ENCODE measurements at places on chromosomes 7 and 10.

DNA sequence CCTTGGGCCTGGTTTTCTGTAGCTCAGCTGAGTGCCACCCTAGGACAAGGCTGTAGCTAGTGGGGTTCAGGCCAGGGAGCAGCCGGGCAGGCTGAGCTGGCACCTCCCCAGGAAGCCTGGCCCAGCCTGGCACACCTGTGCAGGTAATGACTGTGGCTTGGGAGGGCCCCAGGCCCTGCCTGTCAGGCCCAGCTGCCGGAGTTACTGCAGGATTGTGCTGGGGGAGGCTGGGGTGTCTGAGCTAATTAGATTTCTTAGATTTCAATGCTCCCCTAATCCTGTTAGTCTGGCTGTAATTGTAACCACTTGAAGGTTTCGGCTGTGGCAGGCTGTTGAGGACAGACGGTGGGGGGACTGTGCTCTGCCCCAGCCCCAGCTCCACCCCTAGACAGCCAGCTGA is 6.0 kb downstream of the ZMIZ1 start:
- no peak for DNase-seq

DNA sequence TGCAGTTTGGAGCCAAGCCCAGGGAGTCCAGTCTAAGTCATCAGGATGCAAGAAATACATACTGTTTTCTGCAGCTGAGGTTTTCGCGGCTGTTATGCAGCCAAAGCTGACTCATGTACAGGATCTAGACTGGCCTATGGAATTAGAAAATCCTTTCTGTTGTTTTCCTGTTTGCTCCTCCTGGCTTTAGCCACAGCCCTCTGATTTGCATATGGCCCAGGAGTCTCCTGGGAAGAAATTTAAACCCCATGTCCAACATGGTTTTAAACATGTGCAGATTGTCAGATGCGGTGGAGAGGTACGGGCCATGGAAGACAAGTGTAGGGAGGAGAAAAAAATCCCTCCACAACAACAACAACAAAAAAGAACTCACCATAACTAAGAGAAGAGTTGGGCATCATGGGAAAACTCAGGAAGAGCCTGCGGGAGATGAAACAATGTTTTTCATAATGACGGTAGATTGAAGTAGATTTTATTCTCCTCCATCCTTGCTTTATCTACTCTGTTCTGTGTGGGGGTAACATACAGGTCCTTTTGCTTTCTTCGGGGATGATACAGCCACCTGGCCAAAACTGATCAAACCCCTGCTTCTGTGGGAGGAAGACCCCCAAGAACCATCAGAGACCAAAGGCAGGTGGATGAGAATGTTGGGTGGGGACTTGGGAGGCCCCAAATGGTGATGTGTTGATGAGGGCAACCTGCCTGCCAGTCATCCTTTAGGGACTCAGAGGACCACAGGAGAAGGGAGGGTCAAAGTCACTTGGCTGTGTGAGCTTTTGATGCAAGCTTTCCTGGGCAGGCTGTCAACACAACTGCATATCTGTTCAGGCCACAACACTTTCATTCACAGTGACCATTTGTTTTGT is 29.8 kb upstream of the GNA12 start:
- no peak for DNase-seq

GRCh38 chr7:114879554-114879953 is 42.3 kb upstream of the MDFIC start:
- DNase-seq, result no peak

- no peak for DNase-seq
Measured at GRCh38 chr7:93055543-93056107, 62.2 kb downstream of the SAMD9 start.

DNA sequence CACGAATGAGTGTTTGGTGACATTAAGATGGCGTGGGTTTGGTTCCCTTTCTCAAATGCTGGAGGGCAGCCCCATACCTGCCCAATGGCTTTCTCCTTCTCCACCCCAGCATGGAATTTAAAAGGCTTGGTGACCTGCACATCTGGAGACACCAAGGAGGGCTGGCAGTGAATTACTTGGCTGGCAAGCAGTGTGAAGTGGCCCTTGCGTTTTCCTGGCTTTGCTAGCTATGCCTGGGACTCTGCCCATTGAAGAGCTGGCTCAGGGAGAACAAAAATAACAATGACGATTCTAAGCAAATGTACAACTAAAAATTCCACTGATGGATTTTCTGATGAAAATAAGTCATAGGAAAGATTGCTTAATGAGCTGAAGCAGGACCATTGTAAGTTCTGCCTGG is 203.7 kb downstream of the CYP26A1 start:
- DNase-seq, result no peak

- DNase-seq, result no peak
Measured at GRCh38 chr7:95229301-95229700, 95.0 kb downstream of the PON1 start.

DNA sequence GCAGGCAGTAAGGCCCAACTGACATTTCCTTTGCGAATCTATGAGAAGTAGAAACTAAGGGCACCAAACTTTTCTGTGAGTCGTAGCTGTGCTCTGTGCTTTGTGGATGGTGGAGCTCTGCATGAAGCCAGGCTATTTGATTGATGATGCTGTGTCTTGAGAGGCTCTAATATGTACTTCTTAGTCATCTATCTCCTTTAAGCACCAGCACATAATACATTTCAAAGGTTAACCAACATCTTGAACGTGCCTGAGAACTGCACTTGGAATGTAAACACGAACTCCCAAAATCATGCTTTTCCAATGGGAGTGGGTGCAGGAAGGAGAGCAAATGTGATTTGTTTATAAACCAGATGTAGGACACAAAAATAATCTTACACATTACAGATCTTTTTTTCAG is 411.6 kb downstream of the PARD3 start:
- no peak for DNase-seq

DNA sequence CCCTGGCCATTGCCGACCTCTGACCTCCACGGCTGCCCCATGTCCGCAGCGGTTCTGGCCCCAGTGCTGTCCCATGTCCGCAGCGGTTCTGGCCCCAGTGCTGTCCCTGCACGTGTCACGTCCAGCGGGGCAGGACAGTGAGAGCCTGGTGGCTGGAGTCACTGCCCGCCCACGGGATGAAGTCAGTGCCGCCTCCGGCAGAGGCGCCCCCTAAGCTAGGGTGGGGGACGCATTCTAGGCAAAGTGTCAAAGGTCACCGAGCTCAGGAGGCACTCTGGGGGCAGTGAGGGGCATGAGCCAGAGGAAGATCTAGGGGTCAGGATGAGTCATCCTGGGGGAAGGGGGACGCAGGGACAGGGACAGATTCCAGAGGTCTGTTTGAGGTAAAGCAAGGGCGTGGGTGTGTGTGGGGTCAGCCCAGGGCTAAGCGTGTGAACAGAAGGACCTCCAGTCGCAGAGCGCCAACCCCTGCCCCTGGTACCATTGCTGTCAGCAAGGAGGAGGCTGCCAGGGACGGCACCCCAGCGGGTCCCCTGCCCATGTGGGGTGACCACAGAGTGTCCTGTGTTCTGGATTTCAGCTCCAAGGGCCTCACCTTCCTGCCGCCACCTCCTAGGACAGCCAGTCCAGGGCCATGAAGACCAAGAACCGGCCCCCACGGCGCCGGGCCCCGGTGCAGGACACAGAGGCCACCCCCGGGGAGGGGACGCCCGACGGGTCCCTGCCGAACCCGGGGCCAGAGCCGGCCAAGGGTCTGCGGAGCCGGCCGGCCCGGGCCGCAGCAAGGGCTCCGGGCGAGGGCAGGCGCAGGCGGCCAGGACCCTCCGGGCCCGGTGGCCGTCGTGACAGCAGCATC is 665 bp downstream of the BHLHA15 start:
- no peak for DNase-seq

- no peak for DNase-seq
Measured at GRCh38 chr10:133446979-133447378, 6.8 kb upstream of the SCART1 start.

GRCh38 chr7:47936323-47936722 is 11.9 kb downstream of the PKD1L1 start:
- DNase-seq, result no peak

DNA sequence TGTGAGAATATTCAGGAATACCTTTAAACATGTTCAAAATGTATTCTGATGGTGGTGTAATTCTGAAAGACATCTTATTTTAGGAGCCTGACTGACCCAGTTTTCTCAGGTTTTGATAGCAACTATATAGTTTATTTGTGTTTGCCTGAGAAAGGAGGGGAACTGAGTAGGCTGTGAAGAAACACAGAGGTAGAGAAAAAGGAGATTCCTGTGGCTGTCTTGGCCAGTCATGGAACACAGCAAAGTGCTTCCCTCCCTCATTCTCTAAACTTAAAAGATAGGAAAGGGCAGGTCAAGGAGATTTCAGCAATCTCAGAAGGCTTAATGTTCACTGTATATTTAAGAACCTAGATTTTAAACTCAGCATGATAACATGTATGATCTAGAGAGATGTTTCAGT is 43.5 kb downstream of the ZMYND11 start:
- DNase-seq, result no peak

DNA sequence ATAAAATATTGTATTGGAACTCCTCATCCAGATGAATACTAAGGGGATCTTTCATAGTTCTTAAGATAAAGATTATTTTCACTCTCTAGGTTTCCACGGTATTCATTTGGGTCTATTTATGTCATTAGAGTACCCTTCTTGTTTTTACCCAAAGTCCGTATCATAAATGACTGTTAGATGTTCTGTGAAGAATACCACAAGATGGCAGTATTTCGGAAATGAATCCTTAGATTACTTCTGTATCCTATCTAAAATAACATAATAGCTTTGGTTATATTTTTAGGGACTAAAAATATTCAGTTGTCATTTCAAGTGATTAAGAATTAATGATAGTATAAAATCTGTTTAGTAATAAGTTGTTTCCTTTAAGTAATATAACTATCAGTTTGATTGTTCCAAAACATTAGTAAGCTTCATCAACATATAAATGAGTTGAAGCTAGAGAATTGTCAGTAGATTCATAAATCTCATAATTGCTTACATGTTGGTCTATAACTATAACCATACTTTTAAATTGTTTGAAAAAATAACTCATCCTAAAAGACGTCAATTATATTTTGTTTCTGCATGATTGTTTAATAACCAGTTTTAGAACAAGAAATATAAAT is 337.5 kb upstream of the KCND2 start:
- DNase-seq, result no peak

DNA sequence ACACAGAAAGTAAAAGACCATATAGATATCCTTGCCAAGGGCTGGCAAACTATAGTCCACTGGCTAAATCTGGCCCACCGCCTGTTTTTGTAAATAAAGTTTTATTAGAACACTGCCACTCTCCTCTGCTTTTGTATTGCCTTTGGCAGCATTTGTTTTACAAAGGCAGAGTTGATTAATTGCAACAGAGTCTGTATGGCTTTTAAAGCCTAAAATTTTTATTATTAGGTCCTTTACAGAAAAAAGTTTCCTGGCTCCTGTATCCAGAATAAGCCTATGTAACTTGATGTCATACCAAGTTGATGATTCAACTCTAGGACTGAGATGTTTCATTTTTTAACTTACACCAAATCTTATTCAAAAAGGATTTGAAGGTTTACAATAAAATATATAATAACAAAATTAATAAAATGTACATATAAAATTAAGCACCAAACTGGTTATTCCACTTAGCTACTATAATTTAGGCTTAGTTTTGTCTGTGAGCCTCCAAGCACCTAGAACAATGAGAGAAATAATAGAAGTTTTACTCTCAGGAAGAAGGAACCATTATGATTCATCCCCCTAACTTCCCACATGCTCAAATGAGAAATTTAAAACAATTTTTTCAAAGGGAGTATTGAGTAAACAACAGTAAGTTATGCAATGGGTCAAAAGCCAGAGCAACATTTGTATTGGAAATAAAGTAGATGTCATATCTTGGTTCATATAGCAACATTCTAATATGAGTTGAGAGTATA is 31.9 kb downstream of the CPED1 start:
- no peak for DNase-seq

DNA sequence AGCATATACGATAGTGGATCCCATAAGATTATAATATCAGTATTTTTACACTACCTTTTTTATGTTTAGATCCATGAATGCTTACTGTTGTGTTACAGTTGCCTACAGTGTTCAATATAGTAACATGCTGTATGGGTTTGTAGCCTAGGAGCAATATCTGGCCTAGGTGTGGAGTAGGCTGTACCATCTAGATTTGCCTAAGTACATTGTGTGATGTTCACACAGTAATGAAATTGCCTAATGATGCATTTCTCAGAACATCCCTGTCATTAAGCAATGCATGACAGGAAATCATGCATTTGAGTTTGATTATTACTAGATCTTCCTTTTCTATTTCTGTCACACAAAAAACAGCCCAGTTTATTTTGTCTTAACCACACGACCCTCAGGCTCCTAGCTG is 14.5 kb downstream of the CBX3 start:
- no peak for DNase-seq

DNA sequence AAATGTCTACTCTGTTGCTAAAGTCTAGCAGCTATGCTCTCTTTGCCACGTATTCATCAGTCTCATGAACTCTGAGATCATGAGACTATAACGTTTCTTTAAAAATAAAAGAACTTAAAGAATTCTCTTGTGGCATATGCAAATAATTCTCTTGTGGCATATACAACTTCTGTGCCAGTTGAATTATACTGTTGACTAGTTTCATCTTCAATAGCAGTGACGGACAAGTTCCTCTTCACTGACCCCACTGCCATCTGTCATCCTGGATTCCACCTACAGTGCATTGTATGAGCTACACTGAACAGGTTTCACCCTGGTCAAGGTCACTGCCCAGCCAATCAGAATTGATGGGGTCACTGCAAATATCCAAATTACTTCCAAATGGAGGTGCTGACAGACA is 88.2 kb downstream of the CD36 start:
- DNase-seq, result no peak

GRCh38 chr7:124887247-124887646 is 42.4 kb downstream of the POT1 start:
- DNase-seq, result no peak

- no peak for DNase-seq
Measured at GRCh38 chr7:19146699-19147098, 1.5 kb upstream of the FERD3L start.

GRCh38 chr10:101644002-101644401 is 51.0 kb downstream of the FBXW4 start:
- DNase-seq, result no peak

DNA sequence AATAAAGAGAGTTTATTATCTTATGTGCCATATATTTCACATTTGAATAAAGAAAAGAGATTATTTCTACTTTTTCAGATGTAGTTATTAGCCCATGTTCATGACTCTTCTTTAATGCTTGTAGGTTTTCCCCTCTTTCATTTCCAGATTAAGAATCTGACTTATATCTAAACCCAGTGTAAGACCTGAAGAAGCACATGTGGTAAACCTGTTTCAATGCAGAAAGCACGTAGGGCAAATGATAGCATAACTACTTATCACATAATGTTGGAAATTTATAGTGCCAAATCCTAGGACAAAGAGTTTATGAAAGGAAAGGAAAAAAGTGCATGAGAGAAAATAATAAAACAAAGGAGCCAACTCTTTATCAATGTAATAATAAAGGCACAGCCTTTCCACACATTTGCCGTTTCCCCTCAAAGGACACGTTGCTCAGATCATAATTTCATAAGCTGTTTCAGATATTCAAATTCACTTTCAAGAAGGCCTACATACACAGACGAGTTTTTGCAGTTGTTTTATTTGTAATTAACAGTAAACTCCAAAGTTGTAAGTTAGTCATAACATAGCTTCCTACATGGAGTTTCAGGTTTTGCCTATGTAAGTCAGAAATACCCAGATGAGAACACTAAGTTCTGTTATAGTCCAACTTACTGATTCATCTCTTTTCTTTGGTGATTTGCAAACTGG is 88.8 kb upstream of the MDFIC start:
- no peak for DNase-seq

GRCh38 chr10:97821308-97822038 is 28.2 kb upstream of the GOLGA7B start:
- DNase-seq, result no peak

- DNase-seq, result no peak
Measured at GRCh38 chr7:1364068-1364905, 95.0 kb downstream of the MICALL2 start.

Measured in stimulated activated CD4-positive, alpha-beta T cell treated with anti-CD3 and anti-CD28 coated beads, Interleukin-1b, Interleukin-23, amount 100 ng/mL, for 1 hour (primary cell).